Right lobe of liver (tissue), 6 donors: ENCODE measurements at places on chromosomes 1 and 21.

DNA sequence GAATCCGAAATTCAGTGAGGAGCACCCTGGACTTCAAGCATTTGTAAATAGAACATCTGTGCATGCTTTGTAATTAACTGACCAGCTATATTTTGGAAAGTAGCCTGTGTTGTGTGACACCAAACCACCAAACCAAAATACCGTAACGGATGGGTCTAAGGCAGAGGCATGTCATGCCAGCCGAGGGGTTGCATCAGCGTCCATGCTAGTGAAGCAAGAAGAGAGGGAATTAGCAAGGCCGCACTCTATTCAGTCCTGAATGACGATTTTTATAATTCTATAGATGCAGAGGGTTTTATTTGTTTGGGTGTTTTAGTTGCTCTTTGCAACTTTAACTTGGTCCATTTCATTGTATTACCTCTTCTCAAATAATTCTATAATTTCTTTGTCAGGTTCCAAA lies 116.8 kb upstream of the SMYD2 start:
- DNase-seq = no peak

DNA sequence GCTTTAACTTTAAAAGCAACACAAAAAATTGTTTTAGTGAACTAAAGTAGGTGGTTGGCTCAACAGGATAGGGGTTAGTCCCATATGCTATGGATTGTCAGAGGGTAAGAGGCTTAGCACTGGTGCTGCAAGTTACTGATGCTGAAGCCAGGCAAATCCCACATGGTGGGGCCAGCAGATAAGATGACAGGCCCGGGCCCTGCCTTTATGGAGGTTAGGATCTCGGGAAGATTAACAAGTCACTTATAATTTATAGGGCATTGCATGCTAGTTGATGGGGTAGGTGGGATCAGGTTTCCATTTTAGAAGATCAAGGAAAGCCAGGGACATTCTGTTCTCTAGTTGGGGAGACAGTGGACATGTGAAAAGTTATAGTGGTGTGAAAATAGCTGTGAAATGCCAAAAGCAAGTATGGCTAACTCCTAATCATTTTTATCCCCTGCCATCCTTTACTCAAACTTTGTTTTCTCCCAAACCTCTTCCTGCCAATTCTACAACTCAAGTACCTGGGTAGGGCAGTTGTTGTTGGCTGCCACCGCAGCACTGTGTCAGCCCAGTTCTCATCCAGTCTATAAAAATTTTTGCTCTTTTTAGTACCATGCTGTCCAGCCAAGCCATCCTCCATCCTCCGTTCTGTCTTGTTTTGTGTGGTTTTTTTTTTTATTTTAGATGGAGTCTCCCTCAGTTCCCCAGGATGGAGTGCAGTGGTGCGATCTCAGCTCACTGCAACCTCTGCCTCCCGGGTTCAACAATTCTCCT lies 10.3 kb downstream of the CHAF1B start:
- DNase-seq = no peak

DNA sequence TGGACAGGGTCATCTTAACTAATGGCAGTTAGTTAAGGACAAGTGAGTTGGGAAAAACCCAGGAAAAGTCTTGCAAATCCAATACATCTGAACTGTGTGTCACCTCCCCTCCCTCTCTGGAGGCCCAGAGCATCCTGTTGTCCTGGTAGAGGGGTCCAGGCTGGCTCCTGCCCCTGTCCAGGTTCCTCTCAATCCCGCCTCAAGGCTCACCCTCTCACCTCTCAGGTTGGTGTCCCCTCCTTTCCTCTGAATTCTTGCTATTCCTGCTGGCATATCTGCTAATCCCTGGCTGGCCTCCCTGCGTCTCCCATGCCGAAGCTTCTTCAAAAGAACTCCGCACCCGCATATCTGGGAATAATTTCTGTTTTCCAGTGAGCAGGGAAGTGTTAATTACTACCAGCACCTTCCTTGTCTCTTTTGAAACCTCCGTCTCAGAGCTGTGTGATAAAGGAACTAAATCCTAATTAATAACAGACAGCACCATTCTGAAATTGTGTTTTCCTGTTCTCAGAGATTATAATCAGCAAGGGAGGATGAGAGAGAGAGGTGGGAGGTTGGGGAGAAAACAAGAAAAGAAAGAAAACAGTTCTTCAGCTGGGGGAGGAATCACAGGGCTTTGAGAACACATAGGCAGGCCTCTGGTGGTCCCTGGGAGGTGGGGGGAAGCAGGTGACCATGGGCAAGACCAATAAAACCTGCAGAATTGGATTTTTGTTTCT lies 568.0 kb downstream of the PTPRU start:
- DNase-seq = no peak

- DNase-seq = no peak
These were observed 16.4 kb downstream of the INPP5B start for GRCh38 chr1:37930246-37931101.

GRCh38 chr1:161115132-161115711 lies 2.6 kb downstream of the PFDN2 start:
- no peak for DNase-seq

- DNase-seq = no peak
These were observed 690.5 kb downstream of the BRINP3 start for GRCh38 chr1:189787201-189787600.

- DNase-seq = no peak
These were observed 6.9 kb downstream of the DTL start for GRCh38 chr1:212042436-212042835.

- peak; percentile 83 for DNase-seq
These were observed 64.8 kb downstream of the ALPL start for GRCh38 chr1:21573971-21574465.

DNA sequence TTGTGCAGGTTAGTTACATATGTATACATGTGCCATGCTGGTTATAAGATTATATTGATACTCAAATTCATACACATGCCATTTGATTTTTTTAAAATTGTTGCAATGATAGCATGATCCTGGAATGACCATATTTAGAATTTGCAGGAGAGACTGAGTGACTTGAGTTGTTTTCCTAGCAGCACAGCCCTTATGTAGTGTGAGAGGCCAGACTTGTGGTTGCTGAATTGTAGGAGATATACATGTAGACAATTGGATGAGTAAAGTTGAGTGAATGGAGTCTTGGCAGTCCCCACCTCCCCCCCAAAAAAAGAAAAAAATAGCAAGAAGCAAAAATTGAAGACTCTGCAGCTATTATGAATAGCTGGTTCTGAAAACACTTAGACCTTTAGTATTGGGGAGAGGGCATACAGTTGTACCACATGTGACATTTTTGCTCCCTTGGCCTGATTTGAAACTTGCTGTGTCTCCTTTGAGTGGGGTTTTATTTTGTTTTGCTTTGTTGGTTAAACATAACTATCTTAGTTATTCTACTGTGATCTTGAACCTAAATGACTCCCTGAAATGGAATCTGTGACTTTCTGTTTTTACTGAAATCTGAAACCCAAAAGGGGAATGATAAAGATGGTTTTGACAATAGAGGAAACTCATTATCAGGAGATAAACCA lies 280.3 kb downstream of the HMCN1 start:
- no peak for DNase-seq

DNA sequence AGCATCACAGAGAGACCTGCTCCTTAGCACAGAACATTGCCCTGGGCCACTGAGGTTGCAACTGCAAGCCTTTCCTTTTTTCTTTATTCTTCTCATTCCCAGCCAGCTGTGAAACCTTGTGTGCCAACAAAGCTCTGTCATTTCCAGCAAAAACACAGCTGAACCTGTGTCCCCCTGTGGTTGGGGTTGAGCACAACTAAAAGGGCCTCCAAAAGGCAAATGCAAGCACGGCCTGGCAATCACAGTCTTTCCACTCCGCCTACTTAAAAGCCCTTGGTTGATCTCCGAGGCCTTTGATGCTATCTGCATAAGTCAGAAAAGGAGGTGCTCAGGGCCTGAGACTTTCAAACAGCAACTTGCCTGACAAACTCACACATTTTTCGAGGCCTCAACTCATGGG lies 32.7 kb downstream of the SUSD4 start:
- DNase-seq = no peak

DNA sequence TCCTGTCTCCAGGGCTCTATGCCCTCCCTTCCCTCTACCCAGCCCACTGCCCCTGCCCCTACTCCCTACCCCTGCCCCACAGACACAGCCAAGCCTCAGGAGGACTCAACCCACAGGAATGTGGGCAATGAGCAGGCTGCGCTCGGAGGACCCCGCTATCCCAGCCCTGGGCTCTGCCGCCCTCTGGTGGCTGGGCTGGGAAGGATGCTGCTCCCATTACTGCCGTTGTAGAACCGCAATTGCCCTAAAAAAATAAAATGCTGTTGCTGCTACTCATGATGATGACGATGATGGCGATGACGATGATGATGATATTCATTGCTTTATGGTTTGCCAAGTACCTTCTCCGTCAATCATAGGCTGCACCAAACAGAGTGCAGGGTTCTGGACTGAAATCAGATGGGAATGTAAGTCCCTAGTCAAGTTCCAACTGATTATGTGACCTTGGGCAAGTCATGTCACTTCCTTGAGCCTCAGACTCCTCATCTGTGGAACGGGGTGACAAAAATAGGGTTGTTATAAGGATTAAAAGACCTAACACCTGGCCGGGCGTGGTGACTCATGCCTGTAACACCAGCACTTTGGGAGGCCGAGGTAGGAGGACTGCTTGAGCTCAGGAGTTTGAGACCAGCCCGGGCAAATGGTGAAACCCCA lies 24.6 kb downstream of the ARHGEF19 start:
- peak; percentile 75 for DNase-seq
